ENCODE measurements at places on chromosomes 11 and 22.

- DNase-seq = no peak
Measured at GRCh38 chr22:40183029-40183581, 5.4 kb downstream of the TNRC6B start.

- DNase-seq = no peak
Measured at GRCh38 chr22:24028533-24028932, 17.4 kb downstream of the CABIN1 start.

DNA sequence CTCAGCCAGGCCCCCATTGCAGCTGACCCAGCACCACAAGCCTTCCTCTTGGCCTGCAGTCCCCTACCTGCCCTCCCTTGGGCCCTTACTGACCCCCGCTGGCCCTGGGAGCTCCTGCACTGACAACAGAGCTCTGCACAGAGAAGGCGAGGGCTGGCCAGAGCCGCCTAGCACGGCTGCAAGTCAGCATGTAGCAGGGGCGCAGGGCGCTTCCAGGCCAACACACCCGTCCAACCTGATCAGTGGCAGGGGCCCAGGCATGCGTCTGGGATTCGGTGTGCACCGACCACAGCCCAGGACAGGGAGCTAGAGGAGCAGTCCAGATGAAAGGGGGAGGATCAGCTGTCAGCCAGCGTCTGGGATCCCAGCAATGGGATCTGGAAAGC is 7.6 kb downstream of the WNT7B start:
- no peak for DNase-seq

DNA sequence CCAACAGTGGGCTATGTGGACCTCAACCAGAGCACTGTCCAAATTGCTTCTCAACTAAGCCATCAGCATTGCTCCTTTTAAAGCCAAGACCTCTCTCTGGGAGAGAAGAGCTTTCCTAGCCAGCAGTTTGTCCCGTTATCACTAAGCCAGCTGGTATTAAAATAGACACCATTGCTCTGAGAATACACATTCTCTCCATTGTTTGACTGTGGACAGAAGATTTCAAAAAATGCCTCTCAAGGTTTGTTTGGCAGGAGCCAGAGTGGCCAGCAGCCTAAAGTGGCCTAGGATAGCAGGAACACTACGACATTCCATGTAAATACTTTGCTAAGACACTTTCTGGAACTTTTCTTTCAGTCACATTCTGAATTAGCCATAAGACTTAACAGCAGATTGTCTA is 41.3 kb downstream of the EIF4ENIF1 start:
- no peak for DNase-seq

GRCh38 chr11:119845756-119846155 is 116.8 kb upstream of the NECTIN1 start:
- DNase-seq = no peak

- no peak for DNase-seq
Measured at GRCh38 chr11:109785198-109785597, 308.0 kb upstream of the ZC3H12C start.

- no peak for DNase-seq
Measured at GRCh38 chr11:46039990-46040389, 81.3 kb downstream of the PHF21A start.

Measured in activated CD8-positive, alpha-beta memory T cell treated with anti-CD3 and anti-CD28 coated beads for 1 hour (primary cell).